ENCODE measurements at places on chromosomes 7 and 10. TPM values are rescaled to one million over a fixed set of nuclear protein-coding genes. Genes with fewer than 3 reads are reported as not detected.

GRCh38 chr7:149850716-149851115 is 12.5 kb downstream of the ZNF862 start:
- DNase-seq, result no peak

DNA sequence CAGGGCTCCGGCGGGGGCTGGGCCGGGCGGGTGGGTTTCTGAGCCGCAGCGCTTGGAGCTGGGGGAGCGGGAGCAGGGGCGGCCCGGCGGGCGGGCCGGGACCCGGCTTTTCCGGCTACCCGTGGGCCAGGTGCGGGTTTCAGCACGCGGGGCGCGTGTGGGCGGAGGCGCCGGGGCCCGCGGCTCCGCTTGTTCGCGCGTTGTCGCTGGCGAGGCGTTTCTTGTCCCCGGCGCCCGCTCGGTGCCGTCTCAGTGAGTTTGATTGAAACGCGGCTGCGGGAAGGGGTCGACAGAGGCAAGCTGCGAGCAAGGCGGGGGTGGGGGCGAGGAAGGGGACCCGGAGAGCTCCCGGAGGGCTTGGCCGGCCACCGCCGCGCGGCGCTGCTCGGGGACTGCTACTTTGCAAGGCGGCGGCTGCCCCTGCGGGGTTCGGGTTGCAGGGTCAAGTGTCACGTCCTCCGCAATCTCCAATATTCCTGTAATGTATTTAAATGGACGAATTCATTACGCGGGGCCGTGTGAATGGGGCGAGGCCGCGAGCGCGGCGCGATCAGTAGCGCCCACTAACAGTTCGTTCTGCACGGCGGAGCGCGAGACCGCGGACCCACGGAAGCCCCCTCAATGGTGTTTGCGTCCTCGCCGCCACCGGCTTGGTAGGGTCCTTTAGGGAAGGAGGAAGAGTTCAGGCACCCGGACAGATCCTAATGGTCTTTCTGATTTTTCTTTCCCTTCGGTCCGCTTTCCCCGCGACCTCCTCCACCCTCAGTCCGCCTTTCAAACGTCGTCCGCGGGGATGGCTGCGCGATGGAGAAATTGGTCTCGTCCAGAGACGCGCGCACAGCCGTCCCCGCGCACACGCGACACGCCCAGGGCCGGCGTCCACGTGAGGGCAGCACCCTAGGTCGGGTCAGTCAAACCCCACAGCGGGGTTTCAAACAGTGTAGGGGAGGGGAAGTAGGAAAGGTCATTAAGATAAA is 76.9 kb downstream of the INSIG1 start:
- no peak for DNase-seq

DNA sequence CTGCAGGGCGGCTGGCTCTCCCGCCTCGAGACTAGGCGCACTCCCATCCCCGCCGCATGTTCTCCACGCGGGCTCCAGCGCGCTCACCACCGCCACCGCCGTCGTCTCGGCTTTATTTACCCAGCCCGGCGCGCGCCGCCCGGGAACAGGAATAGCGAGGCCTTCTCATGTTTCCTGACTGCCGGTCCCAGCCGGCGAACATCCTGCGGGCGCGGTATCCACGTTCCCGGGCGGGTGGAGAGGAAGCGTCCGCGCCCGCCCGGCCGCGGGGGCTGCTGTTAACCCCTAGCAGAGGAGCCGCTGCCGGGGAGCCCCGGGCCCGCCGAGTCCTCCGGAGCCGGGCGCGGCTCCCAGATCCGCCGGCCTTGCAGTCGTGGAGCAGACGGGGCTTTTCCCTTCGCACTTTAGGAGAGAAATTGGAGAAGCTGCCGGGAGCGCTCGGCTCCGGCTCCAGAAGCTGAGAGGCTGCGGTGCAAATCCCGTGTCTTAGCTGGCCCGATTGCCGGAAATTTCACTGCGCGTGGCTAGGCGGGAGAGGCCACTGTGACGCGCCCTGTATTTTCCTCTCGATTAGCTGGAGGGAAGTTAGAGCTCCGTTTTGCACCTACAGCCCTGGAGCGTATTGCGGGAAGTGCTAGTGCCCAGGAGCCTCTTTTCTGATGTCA is at the start of gene MKX:
Gene MKX (minus strand): TSS at position 88 of the 665 bp plus-strand sequence. CDS start 2,404 bp downstream, outside the sequence.
- no peak for DNase-seq

DNA sequence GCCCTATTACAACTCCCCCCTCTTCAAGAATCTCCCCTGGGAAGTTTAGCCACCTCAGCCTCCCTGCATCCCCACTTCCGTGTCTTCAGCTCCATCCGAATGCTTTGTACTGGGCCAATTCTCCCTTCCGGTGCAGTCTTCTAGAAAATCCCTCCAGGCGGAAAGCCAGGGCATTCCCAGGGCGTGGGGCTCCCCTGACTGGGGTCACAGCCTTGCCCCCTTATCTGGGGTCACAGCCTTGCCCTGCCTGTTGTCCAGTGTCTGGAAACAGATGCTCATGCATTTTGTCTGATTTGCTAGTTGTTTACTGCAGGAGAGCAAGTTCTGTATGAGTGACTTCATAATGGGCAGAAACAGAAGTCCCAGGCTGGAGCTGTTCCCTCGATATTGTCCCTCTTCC is 112.5 kb upstream of the TCERG1L start:
- no peak for DNase-seq

DNA sequence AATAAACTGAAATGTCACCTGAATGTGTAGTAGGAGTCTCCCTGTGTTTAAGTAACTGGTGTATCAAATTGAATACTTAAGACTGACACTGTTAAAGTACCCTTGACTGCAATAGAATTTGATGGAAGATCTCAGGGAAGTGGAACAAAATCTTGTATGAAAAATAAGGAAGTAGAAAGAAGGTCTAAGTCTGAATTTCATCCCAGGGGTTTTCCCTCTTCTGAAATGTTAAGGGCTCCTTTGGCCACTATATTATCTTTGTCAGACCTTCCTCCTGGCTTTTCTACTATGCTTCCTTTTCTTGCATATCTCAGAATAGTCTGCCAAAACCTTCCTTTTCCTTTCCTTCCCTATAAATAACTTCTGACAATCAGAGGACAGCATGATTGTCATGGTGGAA is 59.6 kb downstream of the BLNK start:
- no peak for DNase-seq

DNA sequence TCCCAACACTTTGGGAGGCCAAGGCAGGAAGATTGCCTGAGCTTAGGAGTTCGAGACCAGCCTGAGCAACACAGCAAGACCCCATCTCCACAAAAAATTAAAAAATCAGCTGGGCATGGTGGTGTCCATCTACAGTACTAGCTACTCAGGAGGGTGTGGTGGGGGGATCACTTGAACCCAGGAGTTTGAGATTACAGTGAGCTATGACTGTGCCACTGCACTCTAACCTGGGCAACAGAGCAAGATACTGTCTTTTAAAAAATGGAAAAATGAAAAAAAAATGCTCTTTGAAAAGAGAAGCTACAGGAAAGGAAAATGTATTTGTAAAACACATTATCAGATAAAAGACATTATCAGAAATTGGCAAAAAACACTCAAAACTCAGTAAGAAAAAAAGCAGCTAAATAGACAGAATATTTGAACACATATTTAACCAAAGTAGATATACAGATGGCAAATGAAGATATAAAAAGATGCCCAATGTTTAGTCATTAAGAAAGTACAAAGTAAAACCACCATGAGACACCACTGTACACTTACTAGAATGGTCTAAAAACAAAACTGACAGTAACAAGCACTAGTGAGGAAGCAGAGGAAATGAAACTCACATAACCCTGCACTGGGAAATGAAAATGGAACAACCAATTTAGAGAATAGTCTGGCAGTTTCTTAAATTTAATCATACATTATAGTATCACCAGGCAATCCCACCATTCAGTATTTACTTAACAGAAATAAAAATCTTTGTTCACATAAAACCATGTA is 40.5 kb downstream of the NRBF2 start:
- DNase-seq, result no peak

DNA sequence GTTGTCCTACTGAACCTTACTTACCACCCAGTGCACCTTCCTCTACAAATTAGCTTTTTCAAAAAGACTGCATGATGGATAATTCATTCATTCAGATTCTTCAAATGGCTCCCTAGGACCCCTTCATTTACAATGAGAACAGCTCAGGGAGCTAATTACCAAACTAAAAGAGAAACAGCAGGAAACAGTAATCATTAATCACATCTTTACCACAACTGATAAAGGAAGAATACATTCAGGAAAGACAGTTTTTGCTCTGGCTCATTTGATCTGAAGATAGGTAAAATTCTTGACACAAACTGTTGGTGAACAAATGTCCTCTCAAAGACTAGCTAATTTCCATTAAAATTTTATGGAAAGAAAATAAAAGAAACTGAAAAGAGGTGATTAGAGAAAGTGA is 1652.7 kb upstream of the LRRTM3 start:
- DNase-seq, result no peak

DNA sequence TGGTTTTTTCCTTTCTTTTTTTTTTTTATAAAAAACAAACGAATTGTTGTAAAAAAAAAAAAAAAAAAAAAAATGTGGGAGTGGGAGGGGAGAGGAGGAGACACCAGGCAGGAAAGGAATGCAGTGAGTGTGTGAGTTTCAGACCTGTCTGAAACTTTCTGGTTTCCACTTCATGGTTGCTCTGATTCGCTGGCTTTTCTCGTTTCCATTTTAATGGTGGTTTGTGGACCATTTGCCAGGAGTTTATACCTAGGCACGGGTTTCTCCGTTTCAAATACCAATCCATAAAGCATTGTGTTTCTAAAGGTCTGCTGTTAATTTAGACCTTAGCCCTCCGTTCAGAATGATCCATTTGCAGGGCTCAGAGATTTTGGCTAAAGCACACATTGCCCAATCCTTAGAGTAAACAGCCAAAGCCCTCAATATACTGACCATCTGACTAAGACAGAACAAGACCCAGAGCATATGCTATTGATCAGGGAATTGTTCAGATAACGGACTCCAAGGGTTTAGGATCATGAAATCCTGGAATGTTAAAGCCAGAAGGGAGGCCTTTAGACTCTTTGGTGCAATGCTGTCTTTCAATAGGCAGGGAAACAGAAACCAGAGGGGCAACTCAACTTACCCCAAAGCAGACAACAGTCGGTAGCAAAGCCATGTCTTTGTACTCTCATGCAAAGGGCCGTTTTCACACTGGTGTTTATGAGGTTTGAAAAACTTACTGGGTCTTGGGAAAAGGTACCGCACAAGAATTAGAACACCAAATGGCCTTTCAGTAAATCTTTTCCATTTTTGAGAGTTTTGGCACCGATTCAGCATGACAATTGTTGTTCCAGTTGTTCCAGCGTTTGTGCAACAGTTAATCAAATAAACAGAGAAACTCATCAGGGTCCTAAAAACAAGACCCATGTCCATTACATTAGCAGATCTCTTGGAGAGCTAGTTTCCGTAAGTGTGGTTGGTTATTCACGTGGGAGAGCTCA is 94.3 kb upstream of the AGBL3 start:
- no peak for DNase-seq

Gene TEX36
- not detected for total RNA-seq

GRCh38 chr7:148814922-148815559 is 69.0 kb downstream of the EZH2 start:
- DNase-seq, result no peak

Gene OR2A42
- total RNA-seq, result not detected

- no peak for DNase-seq
Observed at GRCh38 chr10:90999512-91000172, 78.8 kb upstream of the ANKRD1 start.

Gene MRLN
- not detected for total RNA-seq

Data from mesenteric fat pad (tissue), 1 donor.